GOT3 (cell line): ENCODE measurements at places on chromosomes 4 and X.

DNA sequence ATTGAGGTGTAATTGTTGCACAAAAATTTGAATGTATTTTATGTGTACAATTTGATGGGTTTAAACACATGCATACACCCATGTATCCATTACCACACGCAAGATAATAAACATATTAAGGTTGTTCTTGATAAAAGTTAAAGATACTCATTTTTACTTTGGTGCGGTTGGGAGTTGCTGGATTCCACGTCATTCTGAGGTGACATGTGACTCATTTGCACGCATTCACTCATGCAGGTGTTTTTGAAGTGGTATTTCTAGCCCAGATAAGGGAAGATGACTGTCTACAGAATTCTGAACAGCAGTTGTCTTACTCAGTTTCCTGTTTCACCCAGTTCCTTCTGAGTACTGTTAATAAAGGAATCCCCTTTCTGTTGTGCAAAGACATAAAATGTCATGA is 142.0 kb downstream of the RTL3 start:
- DNase-seq: no peak

GRCh38 chrX:22155126-22155525 is 117.6 kb upstream of the CBLL2 start:
- DNase-seq: no peak

DNA sequence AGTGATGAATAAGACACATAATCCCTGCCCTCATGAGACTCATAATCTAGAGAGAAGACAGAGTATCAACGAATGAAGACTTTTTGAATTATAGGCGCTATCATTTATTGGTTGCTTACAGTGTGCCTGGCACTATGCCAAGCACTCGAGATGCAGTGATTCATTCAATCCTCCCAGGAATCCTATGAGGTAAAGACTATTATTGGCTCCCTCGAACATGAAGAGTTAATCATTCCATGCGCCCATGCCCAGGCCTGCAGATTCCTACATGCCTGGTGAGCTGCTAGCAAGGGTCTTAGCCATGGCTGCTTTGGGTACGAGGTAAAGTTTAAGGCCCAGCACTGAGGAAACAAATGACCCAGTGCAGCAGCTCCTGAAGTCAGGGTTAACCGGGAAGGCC is 47.0 kb downstream of the TEX13B start:
- no peak for DNase-seq

GRCh38 chr4:21363701-21364100 is 584.9 kb downstream of the KCNIP4 start:
- DNase-seq: no peak

GRCh38 chr4:161704040-161704439 is 459.8 kb downstream of the FSTL5 start:
- DNase-seq: no peak
